Forelimb muscle (tissue), 1 donor: ENCODE measurements at places on chromosomes 1 and 21. TPM values are rescaled to one million over a fixed set of nuclear protein-coding genes. Genes with fewer than 3 reads are reported as not detected.
A peak's percentile ranks its signal among the peaks of the same experiment; 100 is the strongest.

DNA sequence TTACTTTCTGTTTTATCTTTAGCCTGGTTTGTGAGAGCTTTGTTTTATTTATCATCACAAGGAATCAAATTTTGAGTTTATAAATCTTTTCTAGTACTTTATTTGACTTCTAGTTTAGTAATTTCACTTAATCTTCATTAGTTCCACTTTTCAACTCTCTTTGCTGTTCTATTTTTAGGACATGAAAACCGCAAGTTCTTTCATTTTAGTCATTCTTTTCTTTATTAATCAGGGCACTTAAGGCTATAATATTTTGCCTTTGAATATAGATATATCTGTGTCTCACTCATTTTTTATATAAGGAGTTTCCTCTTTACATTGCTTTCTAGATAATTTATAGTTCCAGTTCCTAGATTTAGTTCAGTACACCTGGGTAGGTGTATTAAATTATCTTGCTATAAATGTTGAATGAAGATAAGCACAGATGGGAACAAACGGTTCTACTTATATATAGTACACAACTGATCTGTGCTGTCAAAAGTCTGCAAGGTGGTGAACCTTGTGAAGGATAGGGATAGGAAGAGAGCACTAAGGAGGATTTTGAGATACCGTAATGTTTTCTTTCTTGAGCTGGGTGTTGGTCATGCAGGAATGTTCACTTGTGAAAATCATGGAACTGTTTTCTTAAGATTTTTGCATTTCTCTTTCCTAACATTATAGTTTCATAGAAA lies 402.3 kb downstream of the RYR2 start:
- DNase-seq: no peak

The ECE1 gene
- 29.1 TPM for polyA plus RNA-seq

- no peak for DNase-seq
These were observed 96.6 kb downstream of the PTPN14 start for GRCh38 chr1:214454569-214455396.

The MAN1C1 gene
- 9.6 TPM for polyA plus RNA-seq

DNA sequence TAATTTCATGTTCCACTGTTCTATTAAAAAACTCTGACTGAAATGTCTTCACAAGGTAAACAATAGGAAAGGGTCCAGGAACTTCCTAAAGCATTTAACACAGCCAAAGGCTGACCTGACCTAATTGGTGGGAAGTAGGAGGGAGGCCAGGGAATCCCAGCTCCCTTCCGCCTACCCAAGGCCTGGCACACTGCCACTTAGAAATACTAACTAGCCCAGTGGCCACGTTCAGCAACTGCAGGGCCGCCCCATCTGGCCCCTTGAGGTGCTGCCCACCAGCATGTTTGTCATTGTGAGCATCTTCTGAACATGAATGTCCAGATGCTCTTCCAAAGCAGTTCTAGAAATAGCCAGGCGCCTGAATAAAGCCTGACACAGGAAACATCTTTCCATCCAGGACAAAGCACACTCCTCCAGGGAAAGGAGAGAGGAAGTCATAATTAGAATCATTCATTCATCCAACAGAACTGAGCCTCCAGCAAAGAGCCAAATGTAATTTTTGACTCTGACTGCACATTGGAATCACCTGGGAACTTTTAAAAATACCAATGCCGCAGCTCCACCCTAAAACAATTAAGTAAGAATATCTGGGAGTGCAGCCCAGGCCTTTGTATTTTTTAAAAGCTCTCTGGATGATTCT lies 44.6 kb upstream of the BCL9 start:
- no peak for DNase-seq

The USP33 gene
- 35.9 TPM for polyA plus RNA-seq

The EDARADD gene
- polyA plus RNA-seq: 0.32 TPM

DNA sequence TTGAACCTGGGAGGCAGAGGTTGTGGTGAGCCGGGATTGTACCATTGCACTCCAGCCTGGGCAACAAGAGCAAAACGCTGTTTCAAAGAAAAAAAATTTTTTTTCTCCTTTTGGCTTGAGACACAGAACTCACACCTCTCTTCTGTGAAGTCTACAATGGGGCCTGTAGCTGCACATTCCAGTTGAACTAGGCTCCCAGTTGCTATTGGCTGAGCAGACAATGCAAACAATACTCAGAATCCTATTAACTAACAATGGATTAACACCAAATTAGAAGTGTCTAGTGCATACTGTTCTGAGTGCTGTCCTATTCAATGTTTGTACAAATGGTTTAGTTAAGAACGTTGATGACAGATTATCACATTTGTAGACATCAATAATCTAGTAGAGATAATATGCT lies 17.6 kb upstream of the MCL1 start:
- DNase-seq: no peak

- no peak for DNase-seq
These were observed 204.0 kb upstream of the C21orf91 start for GRCh38 chr21:18023157-18023556.

The SF3B4 gene
- polyA plus RNA-seq: 32.3 TPM

DNA sequence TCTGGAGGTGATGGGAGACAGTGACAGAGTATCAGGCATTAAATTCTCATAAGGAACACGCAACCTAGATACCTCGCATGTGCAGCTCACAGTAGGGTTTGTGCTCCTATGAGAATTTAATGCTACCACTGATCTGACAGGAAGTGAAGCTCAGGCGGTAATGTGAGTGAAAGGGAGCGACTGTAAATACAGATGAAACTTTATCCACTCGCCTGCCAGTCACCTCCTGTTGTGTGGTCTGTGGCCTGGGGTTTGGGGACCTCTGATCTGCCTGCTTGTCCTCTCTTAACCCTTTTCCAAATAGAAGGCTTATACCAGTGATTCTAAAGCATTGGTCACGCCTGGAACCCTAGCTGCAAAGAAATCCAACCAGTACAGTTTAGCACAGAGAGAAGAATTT lies 15.3 kb downstream of the GABPA start:
- DNase-seq: no peak

The CFH gene
- 102 TPM for polyA plus RNA-seq

DNA sequence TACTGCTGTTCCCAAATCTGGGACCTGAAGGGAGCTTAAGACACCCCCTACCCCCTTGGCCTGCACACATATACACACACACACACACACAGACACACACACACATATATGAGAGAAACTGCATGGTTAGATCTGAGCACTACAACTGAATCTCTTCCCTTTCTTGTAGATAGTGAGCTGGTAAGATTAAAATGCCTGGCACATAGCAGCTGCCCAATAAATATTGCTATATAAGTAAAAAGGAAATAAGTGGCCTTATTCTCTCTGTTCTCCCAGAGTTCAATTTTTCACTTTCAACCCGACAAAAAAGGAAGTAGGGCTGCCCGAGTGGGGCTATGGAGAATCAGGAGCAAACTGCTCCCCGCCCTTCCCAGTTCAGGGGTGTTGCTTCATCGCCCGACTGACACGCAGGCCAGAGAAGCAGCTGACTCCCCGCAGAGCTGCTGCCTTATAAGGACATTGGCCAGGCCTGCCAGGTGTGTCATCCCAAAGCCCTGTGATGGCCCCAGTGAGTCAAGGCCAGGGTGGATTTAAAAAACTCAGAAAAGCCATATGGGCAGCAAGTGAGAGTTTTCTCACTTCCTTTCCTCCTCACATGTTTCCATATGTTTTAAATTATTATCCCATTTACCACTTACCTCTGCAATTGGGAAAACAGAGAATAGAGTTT lies 106.5 kb upstream of the SLC44A3 start:
- DNase-seq: peak; percentile 45

- DNase-seq: no peak
These were observed 3.0 kb upstream of the TUFT1 start for GRCh38 chr1:151537112-151537511.

- no peak for DNase-seq
These were observed 86.5 kb upstream of the IPO9 start for GRCh38 chr1:201742476-201742875.

The TMPRSS2 gene
- polyA plus RNA-seq: not detected

- no peak for DNase-seq
These were observed 673 bp downstream of the CD46 start for GRCh38 chr1:207752456-207752998.

The C1orf122 gene
- 43.6 TPM for polyA plus RNA-seq

DNA sequence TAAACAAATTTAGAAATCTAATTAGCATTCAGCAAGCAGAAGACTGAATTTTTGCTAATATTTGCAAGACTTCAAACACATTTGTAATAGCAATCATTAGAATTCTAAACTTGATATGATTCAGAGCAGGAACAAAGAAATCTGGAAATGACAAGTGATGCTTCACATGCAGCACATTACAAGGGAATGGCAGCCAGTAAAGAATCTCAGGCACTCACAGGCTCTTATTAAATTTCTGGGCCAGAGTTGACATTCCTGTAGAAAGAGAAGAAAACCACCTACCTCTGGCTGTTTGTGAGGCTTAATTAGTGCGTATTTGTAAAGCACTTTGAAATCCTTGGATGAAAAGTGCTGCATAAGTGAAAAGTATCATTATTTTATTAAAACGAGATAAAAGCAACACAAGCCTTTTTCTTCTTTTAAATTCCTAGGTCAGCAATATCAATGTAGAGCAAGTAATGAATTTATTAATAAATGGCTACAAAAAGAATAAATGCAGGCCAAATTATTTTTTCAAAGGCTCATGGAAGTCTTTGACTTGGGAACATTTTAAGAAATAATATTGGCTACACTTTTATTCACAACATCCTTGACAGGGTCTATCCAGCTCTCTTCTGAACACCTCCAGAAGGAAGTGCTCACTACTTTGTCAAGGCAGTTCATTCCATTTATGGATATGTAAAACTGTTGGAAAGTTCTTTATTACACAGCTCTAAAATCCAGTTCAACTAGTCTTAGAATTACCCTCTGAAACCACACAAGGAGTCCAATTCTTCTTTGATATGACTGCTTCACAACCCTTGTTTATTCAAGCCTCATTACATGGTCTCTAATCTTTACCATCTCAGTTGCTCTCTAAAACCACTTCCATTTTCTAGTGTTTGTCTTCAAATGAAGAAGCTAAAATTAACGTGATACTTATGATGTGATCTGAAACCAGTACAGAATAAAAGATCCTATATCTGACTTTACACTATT lies 32.1 kb upstream of the SCYL3 start:
- no peak for DNase-seq

DNA sequence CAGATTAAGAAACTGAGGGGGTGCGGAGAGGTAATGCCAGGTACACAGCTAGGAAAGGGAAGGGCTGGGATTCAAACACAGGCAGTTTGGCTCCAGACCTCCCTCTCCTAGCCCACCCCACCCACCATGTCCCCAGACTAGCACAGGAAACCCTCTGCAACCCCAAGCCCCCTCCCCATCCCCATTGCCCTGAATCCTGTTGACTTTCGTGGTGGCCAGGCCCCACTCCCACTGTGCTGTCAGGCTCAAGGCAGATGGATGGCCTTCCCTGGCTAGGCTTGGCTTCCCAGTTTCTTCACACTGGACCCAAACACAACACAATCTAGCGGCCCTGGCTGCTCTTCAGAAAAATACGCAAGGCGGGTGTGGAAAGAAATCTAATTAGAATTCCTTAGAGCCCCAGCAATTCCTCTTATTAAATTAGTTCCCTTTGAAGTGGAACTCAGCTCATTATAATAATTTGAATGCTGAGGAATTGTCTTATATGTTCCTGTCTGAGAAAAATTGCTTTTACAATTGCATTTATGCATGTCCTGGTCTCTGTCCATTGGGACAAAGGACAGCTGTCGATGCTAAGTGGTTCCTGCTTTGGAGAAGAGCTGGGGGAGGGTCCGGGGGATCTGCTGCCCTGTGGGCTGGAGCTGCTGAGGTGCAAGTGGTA lies 97.4 kb downstream of the SYF2 start:
- no peak for DNase-seq

- no peak for DNase-seq
These were observed 4.2 kb downstream of the TFAP2E start for GRCh38 chr1:35577071-35577998.

- no peak for DNase-seq
These were observed 1.4 kb upstream of the STMN1 start for GRCh38 chr1:25907601-25908000.

- DNase-seq: no peak
These were observed 188.9 kb upstream of the PLXNA2 start for GRCh38 chr1:208433086-208433485.

DNA sequence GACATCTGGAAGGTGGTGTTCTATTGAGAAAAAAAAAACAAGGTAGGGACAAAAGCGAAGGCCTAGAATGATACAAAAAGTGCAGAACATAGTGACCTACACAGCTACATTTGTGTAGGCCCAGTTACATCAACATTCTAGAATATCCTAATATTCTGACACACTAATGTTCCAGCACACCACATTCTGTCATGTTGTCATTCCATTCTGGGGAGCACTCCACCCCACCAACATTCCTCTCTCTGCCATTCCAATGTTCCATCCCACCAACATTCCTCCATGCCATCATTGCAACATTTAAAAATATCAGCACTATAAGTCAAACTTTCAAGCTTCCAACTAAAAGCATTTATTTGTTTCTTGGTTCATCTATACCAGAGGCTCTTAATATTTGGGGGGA lies 28.5 kb downstream of the COA7 start:
- DNase-seq: no peak

DNA sequence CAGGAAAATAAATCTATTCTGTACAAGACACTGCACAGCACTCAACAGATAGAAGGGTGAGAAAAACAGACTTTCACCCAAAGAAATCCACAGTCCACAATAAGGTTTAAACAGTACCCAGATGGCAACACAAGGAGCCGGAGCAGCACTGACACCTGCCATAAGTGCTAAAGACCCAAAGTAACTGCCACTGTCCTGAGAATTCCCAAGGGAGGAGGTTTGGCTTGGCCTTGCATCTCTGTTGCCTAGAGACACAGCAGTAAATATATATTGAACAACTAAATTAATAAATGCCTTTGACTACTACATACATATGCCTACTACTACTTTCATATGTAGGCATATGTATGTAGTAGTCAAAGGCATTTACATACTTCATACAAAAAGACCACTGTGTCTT lies 68.0 kb downstream of the VAV3 start:
- DNase-seq: no peak

The NBPF10 gene
- 1.3 TPM for polyA plus RNA-seq

DNA sequence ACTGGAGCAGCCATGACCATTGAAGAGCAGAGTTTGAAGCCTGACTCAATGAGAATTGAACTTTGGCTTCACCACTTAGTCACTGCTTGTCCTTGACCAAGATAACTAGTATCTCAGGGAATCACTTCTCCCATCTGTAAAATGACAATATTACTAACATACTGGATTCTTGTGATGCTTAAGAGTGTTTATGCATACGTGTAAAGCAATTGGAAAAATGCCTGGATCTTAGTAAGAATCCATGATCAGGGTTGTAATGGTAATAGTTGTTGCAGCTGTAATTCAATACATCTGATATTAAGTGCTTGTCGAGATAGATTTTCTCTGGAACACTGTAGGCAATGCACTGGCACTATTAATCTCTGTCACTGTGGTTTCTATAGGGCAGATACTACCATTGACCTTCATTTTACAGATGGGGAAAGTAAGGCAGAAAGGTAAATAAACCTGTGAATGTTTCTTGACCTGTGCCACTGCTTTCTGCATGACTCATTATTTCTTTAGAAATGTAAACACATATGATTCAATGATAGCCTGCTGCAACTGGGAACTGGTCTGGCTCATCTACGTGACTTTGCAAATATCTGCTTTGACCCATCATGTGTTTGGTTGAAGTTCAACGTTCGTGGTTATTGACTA lies 662.5 kb downstream of the PLA2G4A start:
- no peak for DNase-seq

GRCh38 chr1:8011016-8011415 lies 15.1 kb downstream of the ERRFI1 start:
- DNase-seq: no peak

- no peak for DNase-seq
These were observed 62.5 kb upstream of the BARHL2 start for GRCh38 chr1:90779573-90779972.

- no peak for DNase-seq
These were observed 53.1 kb downstream of the HNRNPR start for GRCh38 chr1:23290836-23291565.

The MMP23B gene
- 44.9 TPM for polyA plus RNA-seq

GRCh38 chr1:240946926-240947325 lies 335.0 kb upstream of the GREM2 start:
- no peak for DNase-seq
